ENCODE measurements at places on chromosomes 16 and 17. TPM values are rescaled to one million over a fixed set of nuclear protein-coding genes. Genes with fewer than 3 reads are reported as not detected.

Gene ZNF207
- total RNA-seq, result 72.4 TPM

Gene CCDC47
- 52.9 TPM for total RNA-seq

Gene JMJD8
- 47.8 TPM for total RNA-seq

Gene KIF2B
- total RNA-seq, result not detected

Gene DNAAF8
- total RNA-seq, result 2.1 TPM

Gene MYH4
- not detected for total RNA-seq

Gene SLC38A8
- not detected for total RNA-seq

Gene MT1G
- 13.4 TPM for total RNA-seq

Gene MPP3
- total RNA-seq, result 3.6 TPM

Gene ABCA3
- 1.1 TPM for total RNA-seq

Gene NOG
- total RNA-seq, result not detected

Gene KIAA0753
- total RNA-seq, result 8.0 TPM

Gene CNTD1
- total RNA-seq, result not detected

Gene CBX2
- 0.39 TPM for total RNA-seq

Gene GALNS
- 18.8 TPM for total RNA-seq

Gene ADGRG3
- not detected for total RNA-seq

Gene ZDHHC1
- 8.8 TPM for total RNA-seq

Gene TBC1D28
- total RNA-seq, result not detected

Gene CCL4
- not detected for total RNA-seq

Gene CBFA2T3
- not detected for total RNA-seq

Data from cardiac ventricle fibroblast (primary cell).